Uterus (tissue), 4 donors: ENCODE measurements at places on chromosomes 3 and 15. TPM values are rescaled to one million over a fixed set of nuclear protein-coding genes. Genes with fewer than 3 reads are reported as not detected.

Gene C3orf49
- total RNA-seq: not detected

Gene CEP97
- 39.5 TPM for total RNA-seq

Gene ANKRD63
- total RNA-seq: not detected

Gene ARRDC4
- 10.2 TPM for total RNA-seq

Gene SEMA3F
- total RNA-seq: 13.1 TPM

Gene CCR8
- total RNA-seq: not detected

Gene PRRT3
- total RNA-seq: 1.2 TPM

Gene TNIK
- total RNA-seq: 5.5 TPM

Gene CTXN2
- not detected for total RNA-seq

Gene TRAIP
- total RNA-seq: 2.1 TPM

Gene LXN
- total RNA-seq: 29.7 TPM

Gene IMPG2
- total RNA-seq: 2.6 TPM

Gene BNC1
- not detected for total RNA-seq

Gene CNTN3
- total RNA-seq: 19.7 TPM

Gene DCBLD2
- 29.5 TPM for total RNA-seq

Gene GOLGA6L24
- total RNA-seq: not detected

Gene TCF12
- 361 TPM for total RNA-seq

DNA sequence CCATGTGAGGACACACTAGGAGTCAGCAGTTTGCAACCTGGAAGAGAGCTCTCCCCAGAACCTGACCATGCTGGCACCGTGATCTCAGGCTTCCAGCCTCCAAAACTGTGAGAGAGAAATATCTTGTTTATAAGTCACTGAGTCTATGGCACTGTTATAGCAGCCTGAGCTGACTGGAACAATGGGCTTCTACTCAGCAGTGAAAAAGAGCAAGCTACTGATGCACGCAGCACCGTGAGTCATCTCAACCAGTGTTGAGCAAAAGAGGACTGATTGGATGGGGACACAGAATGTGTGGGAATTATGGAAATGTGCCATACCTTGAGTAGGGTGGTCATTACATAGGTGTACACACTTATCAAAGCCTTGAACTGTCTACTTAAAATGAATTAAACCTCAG lies 230.4 kb downstream of the PLCL2 start:
- H3K36me3 ChIP-seq: no peaks in the 10 kb centered on the region
- H3K27ac ChIP-seq: no peak overlapping the region
- H3K4me3 ChIP-seq: no peak overlapping the region
- DNase-seq: no peak
- H3K27me3 ChIP-seq: no peaks in the 10 kb centered on the region

- H3K27me3 ChIP-seq: no peaks in the 10 kb centered on the region
- no peak overlapping the region for H3K27ac ChIP-seq
Measured at GRCh38 chr3:129650256-129650872, 43.9 kb upstream of the PLXND1 start.

DNA sequence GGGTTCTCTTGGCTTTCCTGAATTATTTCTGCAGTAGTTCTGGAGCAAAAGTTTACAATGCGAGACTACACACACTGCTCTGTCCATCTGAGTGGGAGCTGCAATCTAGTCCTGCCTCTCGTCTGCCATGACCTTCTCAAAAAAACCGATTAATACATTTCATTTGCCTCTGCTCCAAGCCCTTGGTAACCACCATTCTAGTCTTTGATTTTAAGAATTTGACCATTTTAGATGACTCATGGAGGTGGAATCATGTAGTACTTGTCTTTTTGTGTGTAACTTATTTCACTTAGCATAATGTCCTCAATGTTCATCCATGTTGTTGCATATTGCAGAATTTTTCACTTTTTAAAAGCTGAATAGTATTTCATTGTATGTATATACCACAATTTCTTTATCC lies 356.9 kb downstream of the SV2B start:
- no peaks in the 10 kb centered on the region for H3K4me1 ChIP-seq
- H3K27me3 ChIP-seq: no peaks in the 10 kb centered on the region
- no peaks in the 10 kb centered on the region for H3K36me3 ChIP-seq
- no peak for DNase-seq

DNA sequence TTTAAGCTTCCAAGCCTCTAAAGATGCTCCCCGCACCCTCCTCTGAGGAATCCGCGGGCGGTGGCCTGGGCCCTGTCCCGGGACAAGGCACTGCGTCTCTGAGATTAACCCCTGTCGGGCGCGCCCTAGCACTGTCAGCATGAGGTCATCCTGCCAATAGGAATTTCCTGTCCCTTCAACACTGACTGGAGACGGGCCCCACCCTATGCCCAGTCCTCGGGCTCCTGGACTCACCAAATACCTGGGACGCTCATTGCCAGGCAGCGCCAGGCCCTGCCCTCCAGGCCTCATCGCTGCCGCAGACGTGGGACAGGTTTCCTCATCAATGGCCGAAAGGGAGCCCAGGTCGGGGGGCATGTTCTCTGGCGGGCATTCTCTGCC lies 67.6 kb upstream of the SH3GL3 start:
- no peak overlapping the region for H3K4me3 ChIP-seq
- no peaks in the 10 kb centered on the region for H3K36me3 ChIP-seq
- no peak for DNase-seq
- peaks cover 11% of the 10 kb centered on the region for H3K27me3 ChIP-seq
- no peaks in the 10 kb centered on the region for H3K4me1 ChIP-seq
- H3K27ac ChIP-seq: no peak overlapping the region

- H3K36me3 ChIP-seq: no peaks in the 10 kb centered on the region
- H3K4me3 ChIP-seq: no peak overlapping the region
- no peak for DNase-seq
- no peak overlapping the region for H3K27ac ChIP-seq
- H3K27me3 ChIP-seq: no peaks in the 10 kb centered on the region
Measured at GRCh38 chr15:48062148-48062872, 58.5 kb upstream of the SLC24A5 start.

- peak; percentile 31 for DNase-seq
- H3K4me3 ChIP-seq: no peak overlapping the region
- H3K27me3 ChIP-seq: no peaks in the 10 kb centered on the region
- peak overlapping the region; percentile 22 for H3K27ac ChIP-seq
- H3K4me1 ChIP-seq: peaks cover 4% of the 10 kb centered on the region
Measured at GRCh38 chr3:197309528-197310361, 11.3 kb upstream of the DLG1 start.

GRCh38 chr3:74546426-74546825 lies 68.0 kb downstream of the CNTN3 start:
- no peaks in the 10 kb centered on the region for H3K4me1 ChIP-seq
- no peaks in the 10 kb centered on the region for H3K27me3 ChIP-seq
- no peaks in the 10 kb centered on the region for H3K36me3 ChIP-seq
- DNase-seq: no peak

- H3K27ac ChIP-seq: no peak overlapping the region
- no peaks in the 10 kb centered on the region for H3K27me3 ChIP-seq
- no peaks in the 10 kb centered on the region for H3K36me3 ChIP-seq
- DNase-seq: no peak
- H3K4me1 ChIP-seq: no peaks in the 10 kb centered on the region
Measured at GRCh38 chr3:30084971-30085403, 521.4 kb upstream of the TGFBR2 start.

- H3K36me3 ChIP-seq: no peaks in the 10 kb centered on the region
- H3K4me1 ChIP-seq: no peaks in the 10 kb centered on the region
- H3K27me3 ChIP-seq: peaks cover 20% of the 10 kb centered on the region
- H3K27ac ChIP-seq: no peak overlapping the region
- no peak overlapping the region for H3K4me3 ChIP-seq
Measured at GRCh38 chr3:170589113-170589512, 3.2 kb upstream of the SLC7A14 start.

DNA sequence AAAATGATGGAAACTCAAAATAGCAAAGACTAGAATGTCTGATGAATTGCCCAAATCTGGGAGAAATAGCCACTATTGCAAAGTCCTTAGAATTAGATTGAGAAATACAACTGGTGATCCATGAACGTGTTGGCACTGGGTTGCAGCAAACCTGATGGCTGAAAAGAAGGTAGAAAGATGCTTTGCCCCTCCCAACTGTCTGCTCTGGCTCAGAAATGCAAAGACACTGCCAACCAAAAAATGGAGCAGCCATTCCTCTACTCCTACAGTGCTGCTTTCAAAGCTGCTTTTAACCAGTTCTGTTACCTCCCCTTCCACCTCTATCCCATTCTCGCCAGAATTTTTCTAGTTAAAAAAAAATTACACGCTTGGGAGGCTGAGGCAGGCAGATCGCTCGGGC lies 60.7 kb downstream of the CPA3 start:
- no peak overlapping the region for H3K4me3 ChIP-seq
- no peaks in the 10 kb centered on the region for H3K27me3 ChIP-seq
- H3K36me3 ChIP-seq: no peaks in the 10 kb centered on the region
- no peak for DNase-seq
- no peaks in the 10 kb centered on the region for H3K4me1 ChIP-seq
- H3K27ac ChIP-seq: no peak overlapping the region

- H3K4me3 ChIP-seq: no peak overlapping the region
- no peak for DNase-seq
- H3K36me3 ChIP-seq: no peaks in the 10 kb centered on the region
- H3K27me3 ChIP-seq: no peaks in the 10 kb centered on the region
- H3K4me1 ChIP-seq: peaks cover 6% of the 10 kb centered on the region
Measured at GRCh38 chr3:53196575-53197407, 35.8 kb downstream of the PRKCD start.

- no peak for DNase-seq
- peaks cover 51% of the 10 kb centered on the region for H3K27me3 ChIP-seq
- H3K36me3 ChIP-seq: no peaks in the 10 kb centered on the region
- H3K4me3 ChIP-seq: peak overlapping the region; percentile 13
Measured at GRCh38 chr15:76346669-76347481, 10.3 kb downstream of the ISL2 start.

DNA sequence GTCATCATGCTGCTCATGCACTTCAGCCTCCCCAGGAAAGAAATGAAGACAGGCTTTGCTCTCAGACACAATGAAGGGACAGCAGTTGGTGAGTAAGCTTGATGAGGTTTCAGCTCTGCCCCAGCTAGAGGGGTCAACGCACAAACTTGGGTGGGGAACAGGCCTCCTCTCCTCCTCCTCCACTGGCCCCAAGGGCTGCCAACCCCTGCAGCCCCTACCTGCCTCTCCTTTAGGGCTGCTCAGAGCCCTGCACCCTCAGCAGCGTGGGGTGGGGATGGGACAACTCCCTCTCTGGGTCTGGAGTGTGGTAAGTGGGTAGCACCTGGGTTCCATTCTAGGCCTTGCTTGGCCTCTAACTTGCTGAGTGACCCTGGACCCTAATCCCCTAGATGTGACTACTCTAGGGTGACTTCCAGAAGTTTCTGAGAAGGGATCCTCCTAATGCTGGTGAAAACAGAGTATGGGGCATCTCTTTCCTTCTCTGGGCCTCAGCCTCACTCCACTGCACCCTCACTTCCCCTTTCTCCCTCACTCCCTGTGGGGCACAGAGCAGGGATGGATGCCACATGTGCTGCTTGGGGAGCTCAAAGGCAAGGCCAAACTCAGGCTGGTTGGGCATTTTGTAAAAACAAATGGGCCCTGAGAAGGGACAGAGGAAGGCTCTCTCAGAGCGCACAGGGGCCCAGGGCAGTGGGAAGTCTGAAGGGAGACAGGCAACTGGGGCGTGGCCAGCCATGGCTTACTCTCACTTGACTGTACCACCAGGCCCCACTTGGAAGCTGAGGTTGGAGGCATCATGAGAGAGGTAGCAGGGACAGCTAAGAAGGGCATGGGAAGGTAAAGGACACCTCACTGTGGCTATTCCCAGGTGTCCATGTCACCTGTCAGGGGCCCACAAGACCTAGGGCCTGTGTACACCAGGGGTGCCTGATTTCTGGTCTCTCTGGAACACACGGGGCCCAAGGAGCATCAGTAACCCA lies 64.0 kb downstream of the SYNM start:
- no peaks in the 10 kb centered on the region for H3K4me1 ChIP-seq
- H3K4me3 ChIP-seq: no peak overlapping the region
- DNase-seq: no peak
- no peaks in the 10 kb centered on the region for H3K27me3 ChIP-seq

DNA sequence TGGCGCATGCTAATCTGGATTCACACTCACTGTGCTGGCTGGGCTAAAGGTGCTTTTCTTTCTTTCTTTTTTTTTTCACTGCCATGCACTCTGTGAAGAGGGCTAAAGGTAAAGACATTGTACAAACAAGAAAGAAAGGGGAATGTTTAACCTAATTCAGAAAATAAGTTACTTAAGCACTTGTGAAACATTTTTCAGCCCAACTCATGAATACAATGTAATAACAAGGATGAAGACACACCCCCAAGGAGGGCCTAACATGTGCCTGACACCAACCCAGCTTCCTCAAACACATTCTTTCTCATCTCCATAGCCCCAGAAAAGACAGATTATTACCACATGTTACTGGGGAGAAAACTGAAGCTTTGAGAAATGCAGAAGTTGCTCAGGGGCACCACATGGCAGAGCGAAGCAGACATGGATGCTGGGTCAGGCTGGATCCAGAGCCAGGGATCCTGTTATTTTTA lies 5.7 kb downstream of the STIMATE start:
- H3K36me3 ChIP-seq: no peaks in the 10 kb centered on the region
- H3K4me1 ChIP-seq: no peaks in the 10 kb centered on the region
- H3K27ac ChIP-seq: no peak overlapping the region

GRCh38 chr15:51647128-51647562 lies 24.6 kb upstream of the DMXL2 start:
- H3K27me3 ChIP-seq: no peaks in the 10 kb centered on the region
- H3K4me1 ChIP-seq: no peaks in the 10 kb centered on the region
- no peak overlapping the region for H3K27ac ChIP-seq

- no peak for DNase-seq
- no peaks in the 10 kb centered on the region for H3K27me3 ChIP-seq
- no peak overlapping the region for H3K27ac ChIP-seq
- no peaks in the 10 kb centered on the region for H3K36me3 ChIP-seq
- no peak overlapping the region for H3K4me3 ChIP-seq
- H3K4me1 ChIP-seq: no peaks in the 10 kb centered on the region
Measured at GRCh38 chr3:160291290-160291908, 66.2 kb downstream of the C3orf80 start.

DNA sequence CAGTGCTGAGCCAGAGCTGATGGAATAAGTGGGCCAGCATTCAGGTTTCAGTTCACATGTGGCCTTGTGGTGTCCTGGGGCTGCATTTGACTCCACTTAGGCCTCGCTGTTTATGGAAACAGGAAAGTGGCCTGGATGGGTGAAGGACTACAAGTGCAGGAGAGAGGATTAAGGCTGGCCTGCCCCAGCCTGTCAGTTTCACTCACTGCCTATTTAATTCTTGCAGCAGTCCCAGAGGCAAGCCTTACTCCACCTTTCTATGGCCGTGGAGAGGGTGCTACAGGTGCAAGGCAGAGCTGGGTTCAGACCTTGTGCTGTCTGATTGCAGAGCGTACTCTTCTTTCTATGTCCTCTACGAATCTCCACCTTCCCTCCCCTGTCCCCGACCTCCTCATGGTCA lies 37.7 kb downstream of the ABHD17C start:
- H3K27me3 ChIP-seq: no peaks in the 10 kb centered on the region
- H3K4me1 ChIP-seq: no peaks in the 10 kb centered on the region
- H3K36me3 ChIP-seq: no peaks in the 10 kb centered on the region
- H3K4me3 ChIP-seq: no peak overlapping the region

- H3K4me1 ChIP-seq: no peaks in the 10 kb centered on the region
- no peak overlapping the region for H3K4me3 ChIP-seq
- H3K36me3 ChIP-seq: no peaks in the 10 kb centered on the region
- H3K27ac ChIP-seq: no peak overlapping the region
- no peaks in the 10 kb centered on the region for H3K27me3 ChIP-seq
Measured at GRCh38 chr3:113034011-113034410, 43.2 kb downstream of the GTPBP8 start.

GRCh38 chr3:50138266-50139200 lies 16.6 kb upstream of the SEMA3F start:
- no peaks in the 10 kb centered on the region for H3K27me3 ChIP-seq
- no peaks in the 10 kb centered on the region for H3K36me3 ChIP-seq
- no peaks in the 10 kb centered on the region for H3K4me1 ChIP-seq
- no peak overlapping the region for H3K27ac ChIP-seq

GRCh38 chr3:195895078-195895860 lies 13.1 kb downstream of the TNK2 start:
- H3K27me3 ChIP-seq: no peaks in the 10 kb centered on the region
- H3K27ac ChIP-seq: peak overlapping the region; percentile 86
- peak overlapping the region; percentile 62 for H3K4me3 ChIP-seq
- DNase-seq: no peak
